ENCODE measurements at places on chromosomes 3 and 15.
A peak's percentile ranks its signal among the peaks of the same experiment; 100 is the strongest.

GRCh38 chr3:172467170-172467824 is 19.0 kb upstream of the GHSR start:
- peak; percentile 79 for DNase-seq

DNA sequence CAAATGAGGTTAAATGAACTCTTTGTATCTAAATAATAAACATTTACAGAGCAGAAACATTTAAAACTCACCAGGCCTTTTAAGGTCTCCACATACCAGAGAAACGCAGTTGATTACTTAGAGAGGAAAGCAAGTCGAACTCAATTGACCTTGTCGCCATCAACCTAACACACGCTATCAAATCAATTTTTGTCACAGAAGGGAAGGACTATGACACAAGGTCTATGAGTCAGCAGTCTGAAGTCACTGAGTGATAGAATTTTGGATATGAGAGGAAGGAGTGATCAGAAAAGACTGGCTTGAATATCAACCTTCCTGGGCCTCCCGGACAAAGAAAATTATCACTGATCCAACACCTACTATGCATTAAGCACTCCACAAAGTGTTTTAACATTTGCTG is 514.4 kb upstream of the ZNF385D start:
- DNase-seq, result no peak

GRCh38 chr3:150602426-150603152 is 532 bp upstream of the SELENOT start:
- DNase-seq, result no peak

DNA sequence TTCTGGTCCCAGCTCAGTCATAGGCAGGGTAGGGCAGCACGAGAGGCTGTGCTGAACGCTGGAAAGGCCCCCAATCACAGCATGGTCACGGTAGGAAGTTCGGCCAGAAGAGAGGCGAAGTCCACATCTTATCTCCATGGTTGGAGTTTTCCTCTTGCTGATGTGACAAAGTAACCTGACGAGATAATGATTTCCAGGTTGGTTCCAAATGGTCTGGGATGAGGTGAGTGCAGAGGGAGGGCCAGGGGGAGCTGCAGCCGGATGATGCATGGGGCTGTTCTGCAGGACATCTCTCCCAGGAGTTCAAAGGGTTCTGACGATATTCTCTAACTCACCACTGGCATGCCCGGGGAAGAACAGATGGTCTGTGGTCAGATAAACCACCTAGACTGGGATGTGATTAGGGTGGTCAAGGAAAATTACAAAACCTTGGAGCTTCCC is 83.2 kb upstream of the WNT5A start:
- DNase-seq, result peak; percentile 83

GRCh38 chr3:186167646-186168395 is 58.9 kb upstream of the ETV5 start:
- no peak for DNase-seq

GRCh38 chr15:48355377-48355776 is 24.1 kb downstream of the DUT start:
- peak; percentile 12 for DNase-seq

- DNase-seq, result no peak
Observed at GRCh38 chr3:128195802-128196201, 42.5 kb downstream of the EEFSEC start.

GRCh38 chr15:96521386-96521785 is 190.9 kb downstream of the NR2F2 start:
- no peak for DNase-seq

DNA sequence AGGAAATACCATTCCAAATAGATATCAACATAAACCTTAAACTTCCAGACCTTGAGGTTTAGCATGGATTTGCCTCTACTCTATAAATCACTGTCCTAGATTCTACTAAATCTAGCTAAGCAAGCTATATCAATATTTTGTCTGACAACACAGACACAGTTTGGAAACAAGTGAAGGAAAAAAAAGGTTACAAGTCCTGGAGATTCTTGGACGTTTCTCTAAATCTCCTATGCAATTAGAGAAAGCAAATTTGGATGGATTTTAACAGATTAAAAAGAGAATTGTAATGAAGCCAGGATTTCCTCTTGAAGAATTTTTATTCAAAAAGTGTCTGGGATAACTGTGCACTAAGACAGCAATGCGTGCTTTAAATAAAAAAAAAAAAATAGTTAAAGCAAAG is 441.1 kb upstream of the DPH6 start:
- no peak for DNase-seq

- DNase-seq, result peak; percentile 8
Observed at GRCh38 chr3:47121409-47121808, 42.5 kb downstream of the SETD2 start.

- DNase-seq, result no peak
Observed at GRCh38 chr3:56989169-56989976, 71.1 kb upstream of the SPATA12 start.

- DNase-seq, result no peak
Observed at GRCh38 chr15:38991701-38992100, 427.1 kb upstream of the RASGRP1 start.

GRCh38 chr3:188266562-188267274 is 112.8 kb downstream of the LPP start:
- peak; percentile 88 for DNase-seq

- no peak for DNase-seq
Observed at GRCh38 chr3:1318296-1319005, 225.6 kb downstream of the CNTN6 start.

DNA sequence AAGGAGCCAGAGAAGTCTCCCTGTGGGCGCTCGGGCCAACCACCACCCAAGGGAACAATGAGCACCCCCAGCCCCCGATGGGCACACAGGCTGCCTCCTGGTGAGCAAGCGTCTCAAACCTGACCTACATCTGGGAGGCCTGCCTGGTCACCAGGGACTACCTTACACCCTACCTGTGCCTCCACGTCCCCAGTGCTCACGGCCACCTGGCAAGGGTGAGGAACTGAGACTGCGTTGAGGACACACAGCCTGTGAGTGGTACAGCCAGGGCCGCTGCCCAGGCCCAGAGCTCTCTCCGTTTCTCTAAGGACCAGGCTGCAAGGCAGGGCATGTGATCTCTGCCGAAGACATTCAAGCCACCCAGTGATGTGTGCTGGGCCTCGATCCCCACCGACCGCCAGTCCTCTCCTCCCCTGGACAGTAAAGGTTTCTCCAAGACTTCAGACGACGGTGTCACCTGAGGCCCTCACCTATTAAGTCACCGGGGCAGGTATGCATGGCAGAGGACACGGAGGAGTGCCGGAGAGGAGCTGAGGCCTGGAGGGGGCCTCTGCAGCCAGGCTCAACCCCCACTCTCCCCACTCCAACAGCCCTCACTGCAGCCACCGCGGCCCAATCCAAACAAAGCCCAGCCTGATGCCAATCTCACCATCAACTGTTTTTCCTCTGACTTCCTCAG is 2.8 kb downstream of the GOLGA8A start:
- no peak for DNase-seq

DNA sequence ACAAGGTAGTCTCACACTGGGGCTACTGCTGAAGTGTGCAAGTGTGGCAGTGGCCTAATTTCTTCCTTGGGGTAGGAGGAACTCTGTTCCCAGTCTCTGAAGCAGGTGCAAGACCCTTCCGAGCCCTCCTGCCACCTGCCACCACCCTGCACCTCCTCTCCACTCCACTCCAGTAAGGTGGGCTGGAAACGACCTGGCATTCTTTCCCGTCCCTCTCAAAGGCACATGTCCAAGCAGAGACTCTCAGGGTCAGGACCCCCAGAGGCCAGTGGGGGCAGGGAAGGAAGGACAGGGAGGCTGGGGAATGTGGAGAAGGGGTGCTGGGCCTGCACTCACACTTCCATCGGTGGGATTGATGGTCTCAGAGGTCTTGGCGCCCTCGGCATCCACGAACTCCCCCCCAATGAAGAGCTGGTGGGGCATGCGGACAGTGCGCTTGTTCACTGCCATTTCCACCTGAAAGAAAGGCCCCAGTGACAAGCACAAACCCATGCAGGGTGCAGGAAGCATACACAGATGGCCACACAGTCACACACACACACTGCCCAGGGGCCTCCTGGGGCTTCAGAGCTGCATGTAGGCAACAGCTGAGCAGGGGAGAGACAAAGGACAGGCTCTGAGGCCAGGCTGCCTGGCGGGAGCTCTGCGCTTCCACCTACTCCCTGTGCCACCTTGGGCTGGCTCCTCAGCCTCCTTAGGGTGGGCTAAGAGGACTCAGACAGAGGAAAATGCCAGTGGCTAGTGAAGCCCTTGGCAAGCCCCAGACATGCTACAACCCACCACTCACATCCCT is 43.8 kb downstream of the ALDH1L1 start:
- no peak for DNase-seq

DNA sequence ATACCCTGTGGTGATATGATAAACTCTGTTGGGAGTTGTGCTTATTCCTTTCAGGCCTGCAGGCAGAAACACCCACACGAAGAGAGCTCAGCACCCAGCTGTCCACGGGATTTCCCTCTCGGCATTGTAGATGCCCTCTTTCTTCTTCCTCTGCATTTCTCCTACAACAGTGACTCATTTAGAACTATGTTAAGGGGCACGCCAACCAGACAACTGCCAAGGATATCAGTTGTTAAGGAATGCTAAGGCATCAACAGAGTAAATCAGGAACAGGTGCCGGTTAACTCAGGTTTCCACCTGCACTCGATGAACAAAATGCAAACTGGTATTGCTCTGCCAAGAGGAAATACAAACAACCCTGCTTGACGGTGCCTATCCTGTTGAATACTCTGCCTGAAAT is 270.0 kb upstream of the PEX5L start:
- peak; percentile 53 for DNase-seq

DNA sequence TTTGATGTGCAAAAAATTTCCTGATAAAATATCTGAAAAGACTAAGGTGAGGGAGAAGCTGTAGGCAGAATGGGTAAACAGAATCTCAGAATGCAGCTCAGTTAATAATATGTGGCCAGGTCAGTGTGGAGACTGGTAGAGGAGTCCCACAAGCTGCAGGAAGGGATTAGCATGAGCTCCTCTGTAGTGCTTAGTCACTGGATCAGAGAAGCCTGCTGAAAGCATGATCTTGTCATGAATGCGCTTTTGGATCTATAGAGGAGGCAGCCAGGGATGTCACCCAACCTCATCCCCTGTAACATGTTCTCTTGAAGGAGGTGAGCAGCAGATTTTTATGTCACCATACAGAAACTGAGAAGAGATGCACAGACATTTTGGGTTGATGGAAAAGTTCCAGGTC is 1035.3 kb upstream of the GBE1 start:
- no peak for DNase-seq
